ENCODE measurements at places on chromosomes 3 and 15.

DNA sequence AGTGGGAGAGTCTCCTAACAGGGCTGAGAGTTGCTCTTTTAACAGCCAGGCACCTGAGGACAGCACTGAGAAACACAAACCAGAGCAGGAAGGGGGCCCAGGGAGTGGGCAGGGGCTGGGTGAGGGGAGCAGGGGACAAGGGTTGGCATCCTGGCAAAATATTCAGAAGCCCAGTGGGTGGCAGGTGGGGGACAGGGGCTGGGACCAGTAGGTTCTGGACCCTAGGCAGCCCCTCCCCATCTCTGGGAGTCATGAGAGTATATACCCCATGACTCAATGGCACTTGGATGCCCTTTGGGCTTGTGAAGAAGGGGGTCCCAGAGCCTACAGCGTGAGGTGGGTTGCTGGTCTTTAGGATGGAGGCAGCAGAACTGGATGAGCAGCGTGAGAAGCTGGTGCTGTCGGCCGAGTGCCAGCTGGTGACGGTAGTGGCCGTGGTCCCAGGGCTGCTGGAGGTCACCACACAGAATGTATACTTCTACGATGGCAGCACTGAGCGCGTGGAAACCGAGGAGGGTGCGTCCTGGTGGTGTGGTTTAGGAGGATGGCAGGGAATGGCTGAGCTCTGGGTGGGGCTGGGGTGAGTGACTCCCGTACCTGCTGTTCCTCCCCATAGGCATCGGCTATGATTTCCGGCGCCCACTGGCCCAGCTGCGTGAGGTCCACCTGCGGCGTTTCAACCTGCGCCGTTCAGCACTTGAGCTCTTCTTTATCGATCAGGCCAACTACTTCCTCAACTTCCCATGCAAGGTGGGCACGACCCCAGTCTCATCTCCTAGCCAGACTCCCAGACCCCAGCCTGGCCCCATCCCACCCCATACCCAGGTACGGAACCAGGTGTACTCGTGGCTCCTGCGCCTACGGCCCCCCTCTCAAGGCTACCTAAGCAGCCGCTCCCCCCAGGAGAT, 24.2 kb downstream of the NBEAL2 start:
- DNase-seq: no peak

DNA sequence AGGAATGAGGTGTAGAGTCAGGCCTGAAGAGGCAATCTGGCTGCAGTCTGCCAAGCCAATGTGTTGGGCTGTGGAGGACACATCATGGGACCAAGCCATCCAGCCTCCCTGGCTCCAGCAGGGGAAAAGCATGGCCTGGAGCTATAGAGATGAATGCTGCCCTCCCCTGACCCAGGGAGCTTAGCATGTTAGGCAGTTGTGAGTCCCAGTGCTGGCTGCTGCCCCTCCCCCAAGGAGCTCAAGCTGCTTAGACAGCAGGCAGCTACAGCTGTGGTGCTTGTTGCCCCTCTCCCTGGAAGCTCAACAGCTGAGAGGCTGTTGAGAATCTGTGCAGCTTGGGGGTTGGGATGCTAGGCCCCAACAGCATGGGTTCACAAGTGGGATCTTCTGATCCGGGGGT, 85.6 kb upstream of the DNAJC19 start:
- DNase-seq: no peak

GRCh38 chr3:100124201-100124761, 10.0 kb upstream of the FILIP1L start:
- DNase-seq: no peak

GRCh38 chr3:14482271-14482721, 57.8 kb downstream of the GRIP2 start:
- DNase-seq: no peak

GRCh38 chr3:150737874-150738679, 24.9 kb downstream of the SIAH2 start:
- no peak for DNase-seq

GRCh38 chr3:194102436-194102835, 33.5 kb upstream of the HES1 start:
- DNase-seq: no peak

- DNase-seq: no peak
These were observed 524.9 kb downstream of the ZNF385D start for GRCh38 chr3:21226086-21226485.

- DNase-seq: no peak
These were observed 110.3 kb upstream of the ALDH1A3 start for GRCh38 chr15:100769043-100769974.

DNA sequence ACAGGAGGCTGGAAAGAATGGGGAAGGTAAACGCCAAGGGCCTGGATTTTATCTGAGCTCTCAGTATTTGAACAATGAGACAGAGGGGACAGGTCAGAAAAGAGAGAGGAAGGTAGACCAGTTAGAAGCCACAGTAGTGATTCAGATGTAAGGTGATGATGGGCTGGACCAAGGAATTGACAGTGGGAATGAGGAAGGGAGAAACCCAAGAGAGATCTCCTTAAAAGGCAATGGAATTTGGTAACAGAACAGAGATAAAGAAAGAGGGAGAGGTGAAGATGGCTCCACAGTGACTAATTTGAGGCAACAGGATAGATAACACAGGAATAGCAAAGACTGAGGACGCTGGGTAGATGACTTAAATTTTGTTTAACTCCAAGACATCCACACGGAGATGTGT, 11.4 kb upstream of the HEG1 start:
- DNase-seq: no peak

- DNase-seq: no peak
These were observed 91.2 kb upstream of the PHLDB2 start for GRCh38 chr3:111767756-111768445.

DNA sequence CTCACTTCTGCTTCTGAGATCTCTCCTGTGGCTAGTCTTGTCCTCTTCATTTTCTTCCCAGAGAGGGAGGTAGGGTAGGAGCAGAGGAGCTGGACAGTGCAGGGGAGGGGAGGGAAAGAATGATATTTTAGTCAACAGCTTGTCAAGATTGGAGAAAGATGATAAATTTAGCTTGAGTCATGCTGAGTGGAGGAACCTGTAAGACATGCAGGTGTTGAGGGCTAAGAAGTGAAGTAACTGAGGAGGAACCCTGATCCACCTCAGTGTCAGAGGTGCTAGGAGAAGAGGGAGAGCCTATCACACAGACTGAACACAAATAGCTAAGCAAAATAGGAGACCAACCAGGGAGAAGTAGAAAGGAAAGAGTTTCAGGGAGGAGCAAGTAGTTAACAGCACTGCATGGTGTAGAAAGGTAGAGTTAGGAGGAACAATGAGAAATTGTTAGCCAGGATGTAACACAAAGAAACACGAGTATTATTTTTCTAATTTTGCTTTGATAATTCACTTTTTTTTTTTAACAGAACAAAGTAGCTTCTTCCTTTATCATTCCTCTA, 108.2 kb upstream of the CHRM5 start:
- DNase-seq: no peak

DNA sequence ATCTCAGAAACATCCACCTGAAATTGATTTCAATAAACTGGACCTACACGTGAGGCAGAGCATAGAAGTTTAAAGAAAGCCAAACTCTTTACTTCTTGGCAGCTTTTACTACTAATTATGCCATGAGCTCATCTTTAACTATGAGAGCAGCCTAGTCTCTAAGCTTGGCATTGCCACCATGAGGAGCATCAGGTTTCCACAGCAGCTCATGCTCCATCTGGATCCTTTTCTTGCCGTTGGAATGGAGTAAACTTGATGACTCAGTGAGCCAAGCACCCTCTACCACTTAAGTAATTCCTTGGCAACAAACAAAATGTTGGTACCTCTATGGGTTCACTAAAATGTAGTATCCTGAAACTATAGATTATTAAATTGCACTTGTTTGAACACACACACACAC, 583.2 kb downstream of the EPHA3 start:
- no peak for DNase-seq

DNA sequence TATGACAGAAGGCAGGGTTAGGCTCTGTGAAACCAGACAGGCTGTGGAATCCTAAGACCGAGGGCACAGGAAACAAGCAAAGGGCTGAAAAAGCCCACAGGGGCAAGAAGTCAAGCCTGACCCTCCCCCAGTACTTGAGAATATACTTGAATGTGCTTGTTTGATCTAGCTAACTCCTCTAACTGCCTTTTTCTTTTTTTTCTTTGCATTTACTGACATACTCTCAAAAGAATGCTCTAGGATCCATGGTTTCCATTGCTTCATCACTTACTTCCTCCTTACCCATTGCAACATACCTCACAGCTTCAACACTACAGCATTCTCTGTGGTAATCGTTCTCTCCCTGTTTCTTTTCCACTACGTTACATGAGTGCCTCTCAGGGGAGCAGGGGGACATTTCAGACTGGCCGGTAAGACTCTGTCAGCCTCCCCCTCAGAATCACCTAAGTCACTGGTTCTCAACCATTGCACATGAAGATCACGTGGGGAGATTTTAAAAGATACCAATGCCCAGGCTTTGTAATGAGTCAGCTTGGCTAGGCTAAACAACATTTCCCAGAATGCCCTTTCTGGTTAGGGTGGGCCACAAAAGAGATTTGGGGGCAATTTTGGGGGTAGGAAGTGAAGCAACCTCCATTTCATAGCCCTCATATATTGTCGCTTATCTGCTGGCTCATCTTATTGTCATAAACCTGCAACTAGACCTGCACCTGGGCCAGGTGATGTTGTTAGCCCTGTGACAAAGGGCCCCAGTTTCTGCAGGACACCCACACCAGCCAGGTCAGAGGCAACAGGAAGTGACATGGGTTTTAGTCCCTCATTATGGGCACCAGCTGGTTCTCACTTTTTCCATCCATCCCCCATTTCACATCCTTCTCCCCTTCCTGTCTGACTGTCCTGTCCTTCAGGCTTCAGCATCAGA, 24.6 kb upstream of the RSL24D1 start:
- no peak for DNase-seq

- DNase-seq: no peak
These were observed 622.0 kb downstream of the PYDC2 start for GRCh38 chr3:192082730-192083660.

DNA sequence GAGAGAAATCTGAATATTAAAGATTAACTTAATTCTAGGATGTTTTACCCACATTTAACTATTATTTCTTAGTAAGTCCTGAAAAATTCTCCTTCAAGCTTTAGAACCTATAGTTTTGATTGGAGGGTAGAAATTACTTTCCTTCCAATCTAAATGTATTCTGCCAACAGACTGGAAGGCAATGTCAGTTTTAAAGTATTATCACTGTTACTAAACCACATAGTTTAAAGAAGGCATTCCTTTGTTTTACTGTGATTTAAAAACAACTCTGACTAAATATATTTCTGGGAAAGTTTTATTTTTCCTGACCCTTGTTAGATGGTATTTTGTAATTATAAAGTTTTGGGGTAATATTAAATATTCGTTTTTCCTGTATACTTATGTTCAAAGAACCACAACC, 382.5 kb downstream of the TBC1D5 start:
- no peak for DNase-seq

DNA sequence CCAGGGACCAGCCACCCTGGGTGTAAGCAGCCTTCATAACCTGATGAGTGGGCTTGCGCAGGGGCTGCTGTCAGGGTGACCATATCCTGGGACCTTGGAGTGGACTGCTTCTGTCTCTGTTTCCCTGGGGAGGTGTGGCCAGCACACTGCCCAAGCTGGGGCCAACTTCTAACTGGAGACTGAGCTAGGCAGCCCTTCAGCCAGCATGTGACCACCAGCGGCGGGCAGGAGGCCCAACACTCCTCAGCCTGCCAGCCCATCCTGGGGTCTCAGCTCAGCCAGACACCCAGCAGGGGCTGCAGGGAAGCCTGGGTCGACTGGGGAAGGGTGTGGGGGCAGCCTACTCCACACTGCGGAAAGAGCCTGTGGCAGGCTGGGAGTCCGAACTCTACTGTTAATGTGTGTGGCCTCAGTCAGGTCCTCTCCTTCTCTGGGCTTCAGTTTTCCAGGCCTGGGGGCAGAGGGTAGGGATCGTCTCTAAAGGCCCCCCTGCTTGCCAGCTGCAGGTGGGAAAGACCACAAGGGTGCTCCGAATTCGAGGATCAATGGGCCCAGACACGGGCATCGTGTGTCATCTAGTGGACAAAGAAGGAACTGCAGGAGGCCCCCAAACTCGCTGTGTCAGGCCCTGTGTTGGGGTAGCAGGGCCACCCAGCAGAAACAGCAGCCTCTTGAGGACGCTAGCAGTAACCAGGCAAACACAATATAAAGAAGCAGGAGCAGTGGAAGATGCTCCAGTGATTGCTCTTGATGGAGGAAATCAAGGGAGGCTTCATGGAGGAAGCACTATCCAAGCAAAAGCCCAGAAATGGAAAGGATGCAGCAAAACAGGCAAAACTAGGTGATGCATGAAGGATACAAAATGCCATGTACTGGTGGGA, 2.0 kb upstream of the SEMA3G start:
- DNase-seq: no peak

- DNase-seq: no peak
These were observed 23.7 kb downstream of the XXYLT1 start for GRCh38 chr3:195247086-195247862.

GRCh38 chr3:77267589-77267988, 227.7 kb downstream of the ROBO2 start:
- DNase-seq: no peak

DNA sequence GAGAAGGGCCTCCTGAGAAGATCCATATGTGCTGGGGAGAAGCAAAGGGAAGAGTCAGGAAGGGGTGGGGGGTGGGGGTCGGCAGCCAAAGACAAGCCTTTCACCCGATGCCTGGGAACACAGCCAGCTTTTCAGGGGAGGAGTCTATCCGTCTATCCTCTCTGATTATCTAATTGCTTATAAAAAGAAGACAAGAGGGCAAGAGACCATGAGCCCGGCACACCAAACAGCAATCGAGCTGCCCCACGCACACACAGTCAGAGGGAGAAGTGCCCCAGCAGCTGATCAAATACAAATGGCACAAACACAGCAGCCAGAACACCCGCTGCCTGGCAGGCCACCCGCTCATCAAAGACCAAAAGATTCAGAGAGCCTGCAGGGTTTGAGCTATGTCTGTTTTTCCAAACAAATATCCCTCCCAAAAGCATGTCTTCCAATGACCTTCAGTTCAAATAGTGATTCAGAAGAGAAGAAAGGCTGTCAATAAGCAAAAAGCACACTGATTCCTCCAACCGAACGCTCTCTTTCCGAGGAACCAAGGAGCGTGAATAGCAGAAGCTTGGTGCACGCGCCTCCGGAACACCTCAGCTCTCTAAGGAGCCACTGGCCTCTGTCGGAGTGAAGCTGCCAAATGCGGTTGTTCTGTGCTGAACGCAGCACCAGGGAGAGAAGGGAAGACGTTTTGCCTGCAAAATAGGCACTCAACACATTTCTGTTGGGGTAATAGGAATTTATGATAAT, 419.2 kb downstream of the OCA2 start:
- peak; percentile 89 for DNase-seq

- no peak for DNase-seq
These were observed 3.7 kb upstream of the NR1I2 start for GRCh38 chr3:119778176-119778575.

DNA sequence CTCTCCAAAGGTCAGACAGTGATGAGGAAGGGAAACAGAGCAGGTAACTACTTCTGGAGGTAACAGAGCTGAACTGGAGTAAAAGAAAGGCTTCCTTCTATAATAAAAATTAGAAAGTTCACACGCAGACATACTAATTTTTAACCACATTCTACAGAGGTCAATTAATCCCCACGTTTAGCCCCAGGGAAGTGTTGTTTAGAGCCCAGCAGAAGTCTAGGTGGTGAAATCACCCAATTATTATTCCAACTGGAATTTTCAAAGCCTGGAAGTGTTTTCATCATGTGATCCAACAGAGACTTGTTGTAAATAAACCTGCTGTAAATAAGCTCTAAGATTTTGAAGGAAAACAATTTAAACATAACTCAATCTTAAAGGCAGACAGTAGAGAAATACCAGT, 6.8 kb downstream of the ALDH1A2 start:
- DNase-seq: no peak

- DNase-seq: no peak
These were observed 11.0 kb downstream of the KAT2B start for GRCh38 chr3:20051123-20051806.

All from NCI-H1417 treated with DMSO at 0.1 percent for 48 hours (cell line).